ENCODE measurements at places on chromosomes 13 and 19.

DNA sequence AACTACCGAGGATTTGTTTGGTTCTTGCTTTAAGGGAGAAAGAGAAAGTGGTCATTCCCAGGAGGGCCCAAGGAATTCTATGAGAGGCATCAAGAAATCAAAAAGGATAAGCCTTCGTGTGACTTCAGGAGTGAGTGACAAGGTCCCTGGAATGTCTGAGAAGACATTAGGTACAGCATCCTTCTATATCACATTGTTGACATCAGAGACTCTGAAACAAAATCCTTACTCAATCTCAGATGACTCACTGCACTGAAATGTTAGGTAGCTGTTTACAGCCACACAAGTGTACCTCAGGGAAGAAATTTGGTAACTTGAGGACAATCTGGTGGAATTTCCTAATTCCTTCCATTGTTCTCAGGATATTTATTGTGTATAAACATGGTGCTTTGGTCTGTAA lies 7.9 kb upstream of the LGALS14 start:
- DNase-seq: no peak

GRCh38 chr13:73462241-73462640 lies 403.4 kb downstream of the KLF5 start:
- DNase-seq: no peak

- peak; percentile 32 for DNase-seq
Measured at GRCh38 chr19:18340990-18341868, 831 bp downstream of the PGPEP1 start.

GRCh38 chr19:49556412-49557398 lies 23.7 kb downstream of the NOSIP start:
- DNase-seq: no peak

DNA sequence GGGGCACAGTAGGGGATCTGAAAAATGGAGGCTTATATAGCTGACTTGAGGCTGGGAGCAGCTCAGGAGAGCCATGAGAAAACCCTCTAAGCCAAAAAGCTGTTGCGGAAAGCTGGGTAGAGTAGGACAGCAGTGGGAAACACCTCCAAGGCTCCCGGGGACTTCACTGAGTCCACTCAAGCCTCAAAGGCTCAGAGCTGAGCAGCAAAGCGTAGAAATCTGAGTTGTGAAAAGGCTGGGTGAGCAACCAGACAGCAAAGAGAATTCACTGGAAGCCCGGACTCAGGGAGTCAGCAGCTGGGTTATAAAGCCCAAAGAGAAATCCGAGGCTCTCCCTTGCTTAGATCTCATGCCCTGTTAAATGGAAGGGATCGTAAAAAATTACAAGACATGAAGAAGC lies 905.0 kb downstream of the EFNB2 start:
- DNase-seq: no peak

DNA sequence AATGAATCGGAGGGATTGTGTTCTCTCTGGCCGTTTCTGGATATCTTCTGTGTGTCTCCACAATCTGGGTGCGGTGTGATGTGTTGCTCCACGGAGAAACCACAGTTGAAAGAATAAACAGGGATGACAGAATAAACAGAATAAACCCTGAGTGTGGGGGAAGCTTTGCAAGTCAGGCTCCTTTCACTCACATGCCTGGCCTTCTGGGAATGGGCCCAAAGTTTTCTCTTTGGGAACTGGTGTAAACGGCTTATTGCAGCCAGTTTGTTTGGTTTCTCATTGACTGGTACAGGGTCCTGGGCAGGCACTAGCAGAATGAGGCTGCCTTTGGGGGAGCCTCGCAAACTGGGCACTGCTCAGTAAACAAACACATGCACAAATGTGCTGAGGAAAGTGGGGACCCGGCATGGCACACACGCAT lies 324.7 kb downstream of the DLEU7 start:
- no peak for DNase-seq

GRCh38 chr19:49148044-49148682 lies 7.0 kb downstream of the HRC start:
- DNase-seq: no peak

GRCh38 chr13:49319551-49319950 lies 71.8 kb downstream of the CDADC1 start:
- no peak for DNase-seq

- DNase-seq: no peak
Measured at GRCh38 chr19:56341948-56342347, 27.3 kb upstream of the ZSCAN5A start.

GRCh38 chr19:4811328-4812131 lies 20.0 kb downstream of the TICAM1 start:
- DNase-seq: peak; percentile 73

- DNase-seq: no peak
Measured at GRCh38 chr13:57352114-57352513, 185.1 kb downstream of the PRR20E start.
